ENCODE measurements at places on chromosomes 7 and 10.

GRCh38 chr10:127338399-127339110 lies 142.2 kb upstream of the INSYN2A start:
- DNase-seq: no peak

- no peak for DNase-seq
Measured at GRCh38 chr7:51589111-51589510, 272.5 kb upstream of the COBL start.

GRCh38 chr7:80552031-80552694 lies 40.3 kb upstream of the GNAT3 start:
- DNase-seq: no peak

DNA sequence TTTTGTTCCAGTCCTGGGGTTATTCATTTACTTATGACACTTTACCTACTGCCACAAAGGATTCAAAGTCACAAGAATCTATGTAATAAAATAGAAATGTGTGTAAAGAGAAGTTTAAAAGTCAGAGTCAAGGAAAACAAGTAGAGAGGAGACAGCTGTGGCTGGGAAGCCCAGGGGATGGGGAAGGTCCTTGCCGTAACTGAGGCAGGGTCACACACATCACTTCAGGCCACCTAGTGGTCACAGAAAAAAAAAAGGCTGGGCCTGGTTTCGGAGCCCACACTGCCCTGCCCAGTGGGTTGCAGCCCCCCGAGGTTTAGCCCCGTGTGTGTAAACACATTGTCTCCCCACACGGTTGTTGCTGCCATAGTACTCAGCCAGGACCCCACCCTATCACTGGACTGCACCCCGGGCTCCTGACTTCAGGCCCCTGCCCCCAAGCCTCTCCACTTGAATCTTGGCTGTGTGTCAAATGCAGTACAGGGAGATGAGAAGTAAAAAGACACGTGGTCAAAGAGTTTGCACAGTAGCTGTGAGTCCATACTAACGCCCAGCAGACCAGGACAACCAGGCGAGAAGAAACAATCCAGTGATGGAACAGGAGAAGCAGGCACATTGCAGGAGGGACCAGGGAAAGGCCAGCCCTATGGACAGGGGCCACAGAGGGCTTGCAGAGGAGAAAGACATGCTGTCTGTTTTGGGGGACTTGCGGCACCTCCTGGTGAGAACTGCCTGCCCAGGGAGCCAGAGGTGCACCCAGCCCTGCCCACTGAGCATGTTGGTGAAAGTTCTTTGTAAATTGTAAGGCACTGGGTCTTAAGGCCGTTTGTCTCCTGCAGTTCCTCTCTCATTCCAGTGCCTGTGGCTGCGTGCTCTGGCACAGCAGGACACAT lies 91.4 kb upstream of the MACROH2A2 start:
- DNase-seq: no peak

GRCh38 chr7:29329686-29330085 lies 135.1 kb downstream of the CHN2 start:
- no peak for DNase-seq

GRCh38 chr7:148911626-148912025 lies 27.5 kb upstream of the EZH2 start:
- DNase-seq: no peak

DNA sequence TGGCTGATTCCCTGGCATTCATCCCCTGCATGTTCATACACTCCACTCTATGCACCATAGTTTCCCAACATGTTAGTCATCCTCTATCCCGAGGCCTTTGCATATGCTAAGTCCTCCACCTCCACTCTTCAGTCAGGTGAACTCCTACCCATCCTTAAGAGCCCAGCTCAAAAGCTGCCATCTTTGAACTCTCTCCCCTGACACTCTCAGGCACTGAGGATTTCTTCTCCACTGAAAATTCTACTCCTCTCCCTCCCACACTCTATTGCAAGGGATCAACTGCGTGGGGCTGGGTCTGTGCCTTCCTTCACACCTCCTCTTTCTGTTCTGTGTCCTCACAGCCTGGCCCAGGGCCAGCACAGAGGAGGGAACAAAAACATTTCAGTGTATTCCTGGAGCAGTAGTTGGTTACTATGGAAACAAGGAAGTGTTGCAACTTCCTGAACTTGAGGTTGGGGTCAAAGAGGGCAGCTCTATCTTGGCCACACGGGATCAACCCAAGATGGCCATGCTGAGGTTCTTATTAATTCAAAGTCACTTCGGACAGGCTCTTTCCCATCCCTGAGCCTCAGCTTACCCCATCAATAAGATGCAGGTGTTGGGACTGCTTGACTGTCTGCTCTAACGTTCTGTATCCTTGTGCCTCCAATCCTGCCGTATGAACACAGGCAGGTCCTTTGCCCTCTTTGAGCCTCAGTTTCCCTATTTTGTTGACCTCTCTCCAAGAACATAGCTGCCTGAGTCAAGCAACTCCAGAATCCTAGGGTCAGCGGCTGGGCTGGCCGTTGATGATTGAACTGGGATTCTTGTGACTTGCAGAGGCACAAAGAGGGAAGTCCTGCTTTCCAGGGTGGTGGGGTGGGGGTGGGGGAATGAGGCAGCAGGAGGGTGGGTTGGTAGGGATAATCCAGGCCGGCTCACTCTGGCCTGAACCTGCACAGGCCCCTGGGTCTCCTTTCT lies 15.5 kb downstream of the ZMIZ1 start:
- no peak for DNase-seq

DNA sequence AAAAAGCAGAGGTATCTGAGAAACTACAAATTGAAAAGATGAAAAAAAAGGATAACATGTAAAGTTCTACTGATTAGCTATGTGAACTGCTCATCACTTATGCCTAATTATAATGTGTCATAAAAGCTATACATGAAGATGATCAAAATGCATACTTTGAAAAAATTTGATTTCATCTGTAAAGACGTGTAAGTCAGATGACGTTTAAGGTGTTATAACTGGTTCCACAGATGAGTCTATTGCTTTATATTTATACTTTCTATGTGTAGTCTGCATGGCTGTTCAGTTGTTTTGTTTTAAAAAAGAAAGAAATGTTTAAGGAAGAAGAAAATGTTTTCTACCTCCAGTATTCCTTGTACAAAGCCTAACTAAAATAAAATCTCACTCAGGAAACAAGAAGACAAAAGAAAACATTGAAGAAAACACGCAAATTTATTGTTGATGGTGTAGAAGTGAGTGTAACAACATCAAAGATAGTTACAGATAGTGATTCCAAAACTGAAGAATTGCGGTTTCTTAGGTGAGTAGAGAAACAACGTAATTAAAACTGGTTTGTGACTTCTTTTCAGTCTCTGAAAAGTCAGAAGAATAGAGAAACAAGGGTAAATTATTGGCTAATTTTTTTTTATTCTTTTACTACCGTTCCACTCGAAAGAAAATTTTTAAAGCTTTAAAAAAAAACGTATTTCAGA lies 38.4 kb downstream of the SLK start:
- no peak for DNase-seq

GRCh38 chr10:35387768-35388167 lies 51.5 kb downstream of the CCNY start:
- no peak for DNase-seq

GRCh38 chr7:11332186-11332864 lies 358.7 kb downstream of the PHF14 start:
- DNase-seq: no peak

DNA sequence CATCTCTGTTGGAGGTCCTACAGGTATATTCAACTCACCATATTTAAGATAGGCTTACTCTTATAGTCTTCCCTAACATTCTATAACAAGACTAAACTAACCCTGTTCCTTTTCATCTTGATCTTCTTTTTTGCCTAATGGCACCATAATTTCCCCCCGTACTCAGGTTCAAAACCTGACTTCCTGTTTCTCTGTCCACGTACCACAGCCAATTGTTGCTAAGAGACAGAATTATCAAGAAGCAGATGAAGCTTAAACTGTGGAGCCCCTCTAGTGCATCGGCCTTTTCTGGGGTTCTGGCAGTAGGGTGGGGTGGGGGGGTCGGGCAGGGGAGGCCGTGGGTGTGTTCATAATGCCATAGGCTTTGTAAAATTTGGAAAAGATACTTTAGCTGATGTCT lies 109.2 kb downstream of the EVX1 start:
- no peak for DNase-seq

DNA sequence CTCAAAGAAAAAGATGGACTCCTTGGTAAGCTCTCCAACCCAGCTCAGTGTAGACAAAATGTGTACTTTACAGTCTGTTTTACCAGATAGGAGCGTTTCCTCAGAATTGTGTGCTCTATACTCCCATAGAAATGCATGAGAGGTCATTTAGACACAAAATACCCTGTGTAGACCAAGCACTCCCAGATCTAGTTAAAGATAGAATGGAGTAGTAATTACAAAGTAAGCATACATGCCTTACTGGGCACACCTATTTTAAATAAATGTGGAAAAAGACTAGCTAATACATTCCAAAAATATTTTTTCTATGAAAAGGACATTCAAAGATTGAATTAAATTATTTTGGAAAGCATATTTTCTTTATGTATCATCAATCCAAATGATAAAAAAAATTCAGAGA lies 271.9 kb upstream of the DGKB start:
- DNase-seq: no peak

Measured in NCI-H1417 treated with DMSO at 0.1 percent for 48 hours (cell line).